IMR-90 (cell line): ENCODE measurements at places on chromosomes 4 and X. TPM values are rescaled to one million over a fixed set of nuclear protein-coding genes. Genes with fewer than 3 reads are reported as not detected.

NR0B1 gene
- total RNA-seq, result not detected in 2 replicates

BANK1 gene
- total RNA-seq, result under 0.01 and 0.28 TPM in 2 replicates

BBS12 gene
- 5.0 and 5.9 TPM in 2 replicates for total RNA-seq

FGF2 gene
- total RNA-seq, result 27.1 and 54.4 TPM in 2 replicates

ERCC6L gene
- total RNA-seq, result 5.4 and 8.1 TPM in 2 replicates

MAN2B2 gene
- 11.9 and 13.4 TPM in 2 replicates for total RNA-seq

CYSLTR1 gene
- total RNA-seq, result not detected in 2 replicates

LRIT3 gene
- not detected in 2 replicates for total RNA-seq

BEX1 gene
- 0.18 TPM in 1 of 2 replicates, not detected in the other for total RNA-seq

FREM3 gene
- total RNA-seq, result not detected in 2 replicates

NUP54 gene
- 44.4 and 62.8 TPM in 2 replicates for total RNA-seq

ALAS2 gene
- not detected in 2 replicates for total RNA-seq

CTAG1B gene
- not detected in 2 replicates for total RNA-seq

DIPK2B gene
- not detected in 2 replicates for total RNA-seq

C4orf50 gene
- total RNA-seq, result not detected in 2 replicates

CT45A3 gene
- total RNA-seq, result not detected in 2 replicates

PPA2 gene
- total RNA-seq, result 52.5 and 66.7 TPM in 2 replicates

RAB40AL gene
- 0.28 and 0.36 TPM in 2 replicates for total RNA-seq

SCD5 gene
- total RNA-seq, result 12.4 and 17.2 TPM in 2 replicates

CNKSR2 gene
- 0.56 and 0.90 TPM in 2 replicates for total RNA-seq

IBSP gene
- not detected in 2 replicates for total RNA-seq

CENPVL2 gene
- total RNA-seq, result not detected in 2 replicates

PGAM4 gene
- total RNA-seq, result 0.72 TPM in 1 of 2 replicates, not detected in the other

IL1RAPL2 gene
- 0.28 TPM in 1 of 2 replicates, not detected in the other for total RNA-seq

CXCL11 gene
- under 0.01 TPM in 2 replicates for total RNA-seq

FGB gene
- total RNA-seq, result not detected in 2 replicates

NDNF gene
- under 0.01 TPM in 1 of 2 replicates, not detected in the other for total RNA-seq

CFI gene
- 0.18 and 0.28 TPM in 2 replicates for total RNA-seq
